ENCODE measurements at places on chromosomes 5 and 9.
A peak's percentile ranks its signal among the peaks of the same experiment; 100 is the strongest.

GRCh38 chr9:76395381-76395780 is 1.2 kb upstream of the RFK start:
- DNase-seq, result peak; percentile 56

DNA sequence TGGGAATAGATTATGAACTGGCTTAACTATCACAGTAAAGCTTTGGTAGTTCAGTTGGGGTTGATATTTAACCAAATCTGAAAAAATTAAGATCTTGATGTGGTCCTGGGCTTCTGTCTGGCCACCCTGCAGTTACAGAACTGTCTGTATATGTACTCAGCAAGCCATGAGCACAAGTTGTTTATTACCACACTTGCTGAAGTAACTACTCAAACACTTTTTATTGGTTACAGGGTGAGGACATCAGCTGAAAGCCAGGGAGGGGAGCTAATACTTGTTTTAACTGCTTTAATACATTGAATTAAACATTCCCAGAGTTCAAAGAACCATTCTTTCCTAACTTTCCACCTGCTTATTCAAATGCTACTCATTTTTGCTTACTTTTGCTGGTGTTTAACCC is 29.4 kb upstream of the KCNN2 start:
- no peak for DNase-seq

GRCh38 chr9:131300444-131300843 is 10.9 kb downstream of the PLPP7 start:
- no peak for DNase-seq

- DNase-seq, result no peak
These were observed 371.8 kb upstream of the RGMB start for GRCh38 chr5:98401656-98402055.

GRCh38 chr5:94731471-94731870 is 113.0 kb downstream of the SLF1 start:
- DNase-seq, result no peak

- DNase-seq, result peak; percentile 80
These were observed 126.3 kb downstream of the C5orf15 start for GRCh38 chr5:133841831-133842750.

DNA sequence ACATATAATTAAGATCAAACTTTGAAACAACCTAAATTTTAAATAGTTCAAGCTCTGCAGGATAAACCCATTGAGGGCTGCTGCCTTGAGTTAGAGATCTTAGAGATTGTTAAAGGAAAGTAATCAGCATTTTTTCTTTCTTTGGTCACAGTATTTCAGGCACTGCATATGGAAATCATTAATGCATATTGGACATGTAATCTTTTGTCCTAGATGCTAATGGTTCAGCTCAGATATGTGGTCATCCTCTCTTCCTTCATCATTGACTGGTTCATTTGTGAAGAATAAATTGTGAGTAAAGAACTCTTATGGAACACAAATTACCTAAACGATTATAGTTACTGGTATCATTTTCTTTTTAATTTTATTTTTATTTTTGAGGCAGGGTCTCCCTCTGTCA is 82.0 kb upstream of the PRLR start:
- no peak for DNase-seq

- DNase-seq, result no peak
These were observed 450.9 kb downstream of the CCDC171 start for GRCh38 chr9:16003785-16004184.

DNA sequence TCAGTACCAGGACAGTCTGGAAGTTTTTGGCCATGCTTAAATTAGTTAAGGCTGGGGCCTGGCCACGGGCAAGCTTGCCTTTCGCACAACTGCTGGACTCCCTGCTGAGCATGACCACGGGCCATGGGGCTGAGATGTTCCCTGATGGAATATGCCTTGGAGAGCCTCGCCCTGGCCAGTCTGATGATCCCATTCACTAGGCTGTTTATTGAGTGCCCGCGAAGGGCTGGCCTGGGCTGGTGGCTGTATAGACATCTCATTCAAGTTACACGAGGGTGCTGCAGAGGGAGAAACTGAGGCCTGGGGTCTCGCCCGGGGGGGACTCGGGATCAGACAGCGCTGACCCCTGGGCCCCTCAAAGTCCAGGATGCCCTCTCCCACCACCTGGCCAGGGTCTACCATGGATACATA is 7.8 kb upstream of the RXRA start:
- no peak for DNase-seq

GRCh38 chr9:89026876-89027275 is 35.6 kb downstream of the S1PR3 start:
- DNase-seq, result no peak

- no peak for DNase-seq
These were observed 287.0 kb downstream of the DMRT2 start for GRCh38 chr9:1337169-1337568.

- DNase-seq, result no peak
These were observed 41.3 kb upstream of the C9orf72 start for GRCh38 chr9:27614551-27614950.

DNA sequence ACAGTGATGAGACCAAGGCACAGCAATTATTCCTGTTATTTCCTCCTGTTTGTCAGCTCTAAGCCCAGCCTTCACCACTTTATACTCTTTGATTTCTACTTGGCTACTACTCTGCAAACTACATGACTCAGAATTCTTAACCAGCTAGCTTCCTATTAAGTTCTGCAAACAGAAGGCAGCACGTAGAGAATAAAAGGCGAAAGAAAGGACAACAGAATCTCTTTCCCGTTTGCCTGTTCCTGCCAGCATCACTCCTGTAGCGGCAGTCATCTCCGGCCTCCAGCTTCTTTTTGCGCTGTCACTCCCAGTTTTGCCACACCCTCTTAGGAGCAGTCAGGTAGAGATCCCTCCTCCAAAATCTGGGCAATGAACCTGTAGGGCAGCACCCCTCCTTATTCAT is 29.9 kb downstream of the DPYSL3 start:
- no peak for DNase-seq

DNA sequence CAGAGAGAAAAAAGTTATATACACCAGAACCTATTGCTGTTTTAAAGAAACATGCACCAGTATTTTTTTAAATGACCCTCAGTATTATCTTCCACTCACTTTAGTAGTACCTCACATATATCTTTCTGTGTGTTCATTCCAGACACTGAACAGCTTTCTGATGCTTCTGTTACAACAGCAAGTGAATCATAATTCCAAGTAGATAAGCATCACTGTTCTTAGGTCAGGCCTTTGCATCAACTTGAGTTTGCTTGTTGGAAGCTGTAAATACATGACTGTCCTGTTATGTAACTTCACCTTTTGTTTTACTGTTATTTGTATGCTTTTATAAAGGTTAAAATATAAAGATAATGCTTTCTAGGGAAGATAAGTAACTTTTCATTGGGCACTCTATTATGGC is 184.4 kb downstream of the ISL1 start:
- DNase-seq, result no peak

GRCh38 chr5:37568018-37568753 is 189.1 kb downstream of the WDR70 start:
- no peak for DNase-seq

- no peak for DNase-seq
These were observed 337.7 kb downstream of the PLK2 start for GRCh38 chr5:58122157-58122556.

DNA sequence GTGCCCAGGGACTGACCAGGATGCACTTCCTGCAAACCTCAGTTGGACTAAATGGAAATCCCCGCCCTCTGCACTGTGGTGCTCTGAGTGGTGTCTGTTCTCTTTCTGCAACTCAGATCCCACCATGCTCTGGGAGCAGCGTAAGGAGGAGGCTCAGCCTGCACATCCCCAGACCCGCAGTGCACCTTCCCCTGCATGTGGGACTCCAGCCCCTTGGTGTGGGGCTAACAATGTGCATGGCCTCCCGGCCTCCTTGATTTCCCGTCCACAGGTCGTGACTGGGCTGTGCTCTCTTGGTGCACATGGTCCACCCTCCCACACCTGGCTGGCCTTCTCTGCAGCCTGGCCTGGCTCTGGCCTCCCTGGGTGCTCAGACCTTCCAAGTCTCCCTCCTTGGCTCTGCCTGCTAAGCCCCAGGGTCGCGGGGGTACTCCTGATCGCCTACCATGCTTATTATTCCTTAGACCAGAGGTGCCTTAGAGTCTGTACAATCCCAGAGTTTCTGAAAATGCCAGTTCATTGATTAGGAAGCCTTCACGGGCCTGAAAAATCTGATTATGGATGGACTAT is 397.5 kb downstream of the IRX2 start:
- DNase-seq, result no peak

- no peak for DNase-seq
These were observed 109.3 kb downstream of the HSD17B3 start for GRCh38 chr9:96192710-96193109.

Data from lower leg skin (tissue), 4 donors.